AML-193 (cell line): ENCODE measurements at places on chromosomes 5 and 9.

GRCh38 chr5:154341620-154342019, 104.2 kb upstream of the SAP30L start:
- no peak for DNase-seq

GRCh38 chr5:45336464-45336863, 359.7 kb downstream of the HCN1 start:
- no peak for DNase-seq

- DNase-seq, result peak; percentile 70
Observed at GRCh38 chr5:179795863-179796833, 2.4 kb downstream of the LTC4S start.

- DNase-seq, result no peak
Observed at GRCh38 chr5:143235423-143235822, 168.1 kb downstream of the NR3C1 start.

GRCh38 chr5:125700380-125700861, 722.8 kb upstream of the GRAMD2B start:
- no peak for DNase-seq

- DNase-seq, result no peak
Observed at GRCh38 chr5:105789246-105789645, 1881.5 kb downstream of the EFNA5 start.

GRCh38 chr5:79168031-79168430, 56.4 kb downstream of the BHMT start:
- DNase-seq, result no peak

GRCh38 chr5:174999581-174999980, 275.2 kb downstream of the MSX2 start:
- DNase-seq, result no peak

DNA sequence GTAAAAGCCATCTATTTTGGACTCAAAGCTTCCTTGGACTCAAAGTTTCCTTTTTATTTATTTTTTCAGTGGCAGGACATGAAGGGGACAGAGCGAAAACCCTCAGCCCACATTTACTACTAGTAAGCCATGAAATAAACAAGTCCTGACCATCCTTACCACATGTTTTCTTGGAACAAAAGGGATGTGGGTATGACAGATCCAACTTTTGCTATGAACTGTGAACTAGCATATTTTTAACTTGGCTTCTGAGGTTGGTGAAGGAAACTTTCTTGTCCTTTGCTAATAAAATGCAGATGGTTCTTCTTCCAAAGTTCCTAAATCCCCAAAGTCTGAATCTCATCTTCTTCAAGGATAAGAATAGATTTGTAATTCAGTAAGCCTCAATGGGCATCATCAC, 122.7 kb upstream of the TNC start:
- no peak for DNase-seq

DNA sequence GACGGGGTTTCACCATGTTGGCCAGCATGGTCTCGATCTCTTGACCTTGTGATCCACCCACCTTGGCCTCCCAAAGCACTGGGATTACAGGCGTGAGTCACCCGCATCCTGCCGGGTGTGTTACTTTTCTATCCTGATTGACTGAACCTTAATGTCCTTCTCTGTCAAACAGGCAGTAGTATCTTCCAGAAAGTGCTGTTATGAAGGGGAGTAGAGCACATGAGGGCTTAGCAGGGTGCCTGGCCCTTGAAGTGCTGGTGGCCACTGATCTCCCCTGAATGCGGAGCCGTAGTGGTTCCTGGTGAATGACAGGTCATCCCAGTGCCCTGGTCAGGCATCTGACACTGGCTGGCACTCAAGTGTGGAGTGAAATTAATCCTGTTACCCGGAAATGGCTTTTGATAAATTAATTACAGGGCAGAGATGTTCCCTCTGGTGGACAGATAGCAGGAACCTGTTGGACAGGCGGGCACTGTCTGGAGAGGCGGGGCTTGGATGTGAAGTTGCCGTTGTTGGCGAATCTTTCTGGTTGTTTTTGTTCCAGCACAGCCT, 28.4 kb downstream of the PRRC2B start:
- no peak for DNase-seq

- no peak for DNase-seq
Observed at GRCh38 chr5:158807-159447, 32.4 kb upstream of the LRRC14B start.

- no peak for DNase-seq
Observed at GRCh38 chr9:69476797-69477196, 151.8 kb downstream of the ENTREP1 start.

- DNase-seq, result no peak
Observed at GRCh38 chr5:168663276-168664004, 84.3 kb upstream of the PANK3 start.

DNA sequence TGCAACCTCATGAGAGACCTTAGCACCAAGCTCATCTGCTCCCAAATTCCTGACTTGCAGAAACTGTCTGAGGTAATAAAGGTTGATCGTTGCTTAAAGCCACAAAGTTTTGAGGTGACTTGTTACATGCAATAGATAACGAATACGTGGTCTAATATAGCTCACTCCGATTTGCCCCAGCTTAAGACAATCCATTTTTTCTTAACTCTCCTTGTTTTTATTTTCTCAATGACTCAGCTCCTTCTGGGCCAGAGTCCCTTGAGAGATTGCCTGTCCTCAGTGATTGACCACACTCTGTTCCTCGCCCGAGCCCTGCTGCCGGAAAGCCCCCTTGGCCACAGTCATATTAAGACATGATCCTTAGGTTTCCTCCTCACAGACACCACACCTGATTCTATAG, 63.7 kb upstream of the FANCC start:
- DNase-seq, result no peak

GRCh38 chr5:116361171-116361967, 213.3 kb downstream of the SEMA6A start:
- DNase-seq, result no peak

DNA sequence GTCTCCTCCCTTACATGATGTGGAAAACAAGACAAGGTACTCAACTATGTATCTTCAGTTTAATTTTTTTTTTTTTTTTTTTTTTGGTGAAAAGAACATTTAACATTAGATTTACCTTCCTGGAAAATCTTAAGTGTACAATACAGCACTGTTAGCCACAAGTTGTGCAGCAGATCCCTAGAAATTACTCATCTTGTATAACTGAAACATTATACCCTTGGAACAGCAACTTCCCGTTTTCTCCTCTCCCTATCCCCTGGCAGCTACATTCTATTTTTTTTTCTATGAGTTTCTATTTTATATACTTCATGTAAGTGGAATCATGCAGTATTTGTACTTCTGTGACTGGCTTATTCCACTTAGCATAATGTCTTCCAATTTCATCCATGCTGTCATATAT, 421.9 kb upstream of the FTMT start:
- DNase-seq, result no peak

GRCh38 chr9:71795097-71795813, 26.9 kb upstream of the CEMIP2 start:
- DNase-seq, result no peak

DNA sequence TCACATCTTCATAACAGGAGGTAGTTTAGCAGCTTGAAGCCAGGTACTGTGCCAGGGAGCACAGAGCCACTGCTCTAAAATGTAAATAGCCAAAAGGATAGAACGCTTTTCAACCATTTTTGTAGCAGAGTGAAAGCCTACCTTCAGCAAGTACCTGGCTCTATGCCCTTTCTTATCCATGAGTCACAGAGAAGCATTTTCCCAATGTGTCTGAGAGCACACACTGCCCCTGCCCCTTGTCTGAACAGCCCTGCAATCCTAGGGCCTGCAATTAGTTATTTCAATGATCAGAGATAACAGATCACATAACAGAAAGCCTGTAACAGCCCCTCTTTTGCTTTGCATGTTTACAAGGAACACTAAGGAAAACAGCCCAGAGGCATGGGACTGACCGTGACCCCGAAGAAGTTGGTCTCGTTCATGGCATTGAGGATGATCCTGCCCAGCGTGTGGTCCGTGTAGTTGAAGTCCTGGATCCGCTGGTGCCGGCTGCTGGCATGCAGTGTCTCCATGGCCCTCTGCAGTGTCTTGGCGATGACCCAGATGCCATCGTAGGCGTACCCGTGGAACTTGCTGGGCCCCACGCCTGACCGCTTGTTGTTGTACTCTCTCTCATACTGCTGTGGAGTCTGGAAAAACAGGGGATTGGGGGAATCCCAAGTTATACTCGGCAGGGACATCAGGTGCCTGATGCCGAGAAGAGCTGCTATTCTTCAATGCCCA, 198.3 kb upstream of the TBC1D2 start:
- no peak for DNase-seq

DNA sequence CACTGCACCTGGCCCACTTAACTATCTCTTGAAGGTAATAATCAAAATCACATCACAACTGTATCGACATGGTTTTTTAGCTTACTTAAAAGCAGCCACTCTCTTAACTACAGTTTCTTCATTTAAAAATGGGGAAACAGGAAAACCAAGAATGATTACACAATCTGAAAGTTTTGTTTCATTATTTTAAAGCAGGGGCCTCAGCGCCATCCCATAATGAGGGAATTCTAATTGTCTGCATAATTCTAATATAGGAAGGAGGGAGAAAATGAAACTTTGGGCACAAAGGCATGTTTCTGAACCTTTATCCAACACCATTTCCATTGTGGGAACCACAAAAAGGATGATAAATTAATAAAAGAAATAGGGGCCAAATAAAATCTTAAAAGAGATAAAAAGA, 7.6 kb downstream of the HACD4 start:
- peak; percentile 52 for DNase-seq

- DNase-seq, result peak; percentile 45
Observed at GRCh38 chr9:15543047-15543813, 9.6 kb upstream of the CCDC171 start.

GRCh38 chr5:82809420-82810143, 267.6 kb downstream of the TMEM167A start:
- DNase-seq, result no peak

DNA sequence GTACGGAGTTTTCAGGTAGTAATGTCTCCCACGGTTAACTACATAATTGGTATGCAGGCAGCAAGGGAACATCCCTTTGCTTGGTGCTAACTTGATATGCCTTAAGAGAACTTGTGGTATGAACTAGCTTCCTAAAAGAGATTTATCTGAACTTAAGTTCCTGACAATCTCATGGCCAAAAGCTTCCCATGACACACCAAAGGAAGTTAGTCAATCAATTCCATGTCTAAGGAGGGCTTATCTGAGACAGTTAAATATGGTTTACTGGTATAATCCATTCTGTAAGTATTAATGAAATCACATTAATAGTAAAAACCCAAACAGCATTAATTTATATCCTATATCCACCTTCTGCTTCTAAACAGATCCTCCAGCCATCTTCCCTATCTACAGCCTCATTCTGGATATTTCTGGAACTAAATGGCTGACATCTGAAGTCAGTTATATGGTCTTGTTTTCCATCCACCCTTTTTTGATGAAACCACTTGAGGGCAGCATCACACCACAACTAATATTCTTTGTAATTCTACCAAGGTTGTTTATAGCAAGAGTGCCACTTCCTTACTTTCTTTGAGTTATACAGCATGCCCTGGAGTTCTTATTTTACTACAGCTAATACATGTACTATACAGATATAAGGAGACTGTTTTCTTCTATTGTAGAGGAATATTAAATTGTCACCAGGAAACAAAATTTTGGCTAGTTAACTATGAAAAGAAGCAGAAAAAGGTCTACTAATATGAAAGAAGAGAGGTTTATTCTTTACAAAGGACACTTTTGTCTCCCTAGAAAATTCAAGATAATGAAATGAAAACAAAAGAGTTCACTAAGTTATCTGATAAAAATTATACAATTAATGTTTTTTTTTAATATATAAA, 34.7 kb downstream of the SHOC1 start:
- DNase-seq, result peak; percentile 82

DNA sequence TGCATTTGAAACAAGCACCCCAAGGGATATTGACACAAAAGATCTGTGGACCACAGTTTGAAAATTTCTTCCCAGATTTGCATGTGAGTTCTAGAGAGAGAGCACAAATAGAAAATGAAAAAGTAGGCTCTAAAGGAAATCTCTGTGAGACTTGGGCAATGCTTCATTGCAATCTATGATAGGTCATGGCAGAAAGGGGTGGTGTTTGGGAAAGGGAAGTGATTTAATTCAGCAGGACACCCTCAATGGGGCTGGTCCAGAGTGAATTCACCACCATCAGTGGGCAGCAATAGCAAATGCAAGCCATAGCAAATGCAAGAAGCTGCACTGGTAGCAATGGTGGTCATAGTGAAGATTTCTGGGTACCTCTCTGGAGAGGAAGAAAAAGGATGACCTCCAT, 58.1 kb downstream of the ANKRD55 start:
- no peak for DNase-seq

DNA sequence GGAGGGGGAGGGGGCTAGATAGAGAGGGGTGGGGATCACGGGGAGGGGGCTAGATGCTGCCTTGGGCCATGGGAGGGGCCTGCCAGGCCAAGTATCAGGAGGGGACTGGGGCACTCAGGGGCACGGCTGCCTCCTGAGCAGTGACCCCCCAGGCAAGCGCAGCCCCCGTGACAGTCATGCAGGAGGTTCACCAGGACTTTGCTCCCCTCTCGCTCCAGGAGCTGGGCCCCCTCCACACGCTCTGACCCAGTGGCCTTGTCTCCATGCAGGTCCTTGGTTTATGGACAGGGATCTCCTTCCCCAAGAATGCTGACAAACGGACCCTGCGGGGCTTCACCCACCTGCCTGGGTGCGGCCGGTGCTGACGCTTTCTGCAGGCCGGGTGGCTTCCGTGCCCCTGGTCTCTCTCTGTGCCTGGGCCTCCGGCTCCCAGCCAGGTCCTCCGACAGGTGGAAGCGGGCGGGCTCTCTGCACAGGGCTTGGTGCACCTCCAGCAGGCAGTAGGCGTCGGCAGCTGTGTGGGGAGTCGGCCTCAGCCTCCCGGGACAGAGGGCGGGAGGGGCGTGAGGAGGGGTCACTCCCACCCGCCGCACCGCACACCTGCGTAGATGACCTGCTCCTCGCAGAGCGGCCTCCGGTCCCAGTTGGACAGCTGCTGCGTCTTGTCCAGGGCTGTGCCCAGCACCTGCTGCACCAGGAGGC, 46.8 kb upstream of the NRARP start:
- no peak for DNase-seq

DNA sequence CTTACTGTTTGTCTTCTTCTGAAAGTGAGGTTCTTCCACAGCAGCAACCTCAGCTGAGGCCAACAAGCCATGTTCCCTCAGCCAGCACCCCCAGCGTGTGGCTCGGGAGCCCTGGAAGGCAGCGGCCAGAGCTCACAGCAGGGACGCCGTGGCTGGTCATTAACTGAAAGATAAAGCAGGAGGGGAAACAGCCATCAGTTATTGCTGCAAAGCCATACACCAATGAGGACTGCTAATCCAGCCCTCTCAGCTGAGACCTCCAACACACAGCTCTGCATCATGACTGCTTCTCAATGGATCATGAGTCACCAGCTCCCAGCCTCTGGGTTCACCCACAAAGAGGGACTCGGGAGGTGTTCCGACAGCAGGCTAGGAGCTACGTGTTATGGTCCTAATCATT, 24.3 kb downstream of the ABCA1 start:
- DNase-seq, result no peak
